Right ventricle myocardium superior (tissue), 1 donor: ENCODE measurements at places on chromosomes 5 and 9. TPM values are rescaled to one million over a fixed set of nuclear protein-coding genes. Genes with fewer than 3 reads are reported as not detected.

ENTREP1 gene
- total RNA-seq = 18.7 TPM

DNA sequence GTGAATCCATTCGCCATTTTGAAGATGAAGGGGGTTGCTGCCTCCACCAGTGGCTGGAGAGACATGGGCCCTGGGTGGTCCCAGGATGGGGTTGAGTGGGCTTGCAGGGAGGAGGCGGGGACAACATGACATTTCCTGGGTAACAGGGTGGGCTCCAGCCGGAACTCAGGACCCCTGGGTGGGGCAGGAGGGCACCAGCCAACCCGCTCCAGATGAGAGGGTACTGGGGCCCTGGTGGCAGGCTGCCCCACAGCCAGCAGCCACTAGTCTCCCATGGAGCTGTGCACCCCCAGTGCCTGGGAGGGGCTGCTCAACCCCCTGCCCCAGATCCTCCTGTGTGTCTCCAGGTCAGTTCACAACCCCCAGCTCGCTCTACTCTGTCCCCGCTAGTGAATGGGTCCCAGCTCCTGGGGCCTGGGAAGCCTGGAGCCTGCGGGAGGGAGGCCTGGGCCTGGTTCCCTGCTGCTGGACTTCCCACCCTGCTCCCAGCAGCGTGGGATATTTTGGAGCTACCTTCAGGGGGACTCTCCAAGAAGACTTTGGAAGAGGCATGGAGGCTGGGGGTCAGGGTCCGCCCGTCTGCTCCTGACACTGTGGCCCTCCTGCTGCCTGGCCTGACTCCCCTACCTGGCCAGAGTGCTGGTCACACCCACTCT is 55.9 kb downstream of the AHRR start:
- DNase-seq = no peak

GRCh38 chr9:129810788-129811187 is 7.8 kb downstream of the TOR1B start:
- no peak for DNase-seq

GFI1B gene
- total RNA-seq = not detected

GRCh38 chr5:148685520-148686134 is 31.3 kb upstream of the HTR4 start:
- DNase-seq = no peak

DOCK8 gene
- total RNA-seq = 3.4 TPM

- DNase-seq = no peak
Observed at GRCh38 chr9:37002413-37003217, 31.5 kb downstream of the PAX5 start.

GRCh38 chr9:68970151-68970550 is 43.8 kb downstream of the PRKACG start:
- DNase-seq = no peak

DNA sequence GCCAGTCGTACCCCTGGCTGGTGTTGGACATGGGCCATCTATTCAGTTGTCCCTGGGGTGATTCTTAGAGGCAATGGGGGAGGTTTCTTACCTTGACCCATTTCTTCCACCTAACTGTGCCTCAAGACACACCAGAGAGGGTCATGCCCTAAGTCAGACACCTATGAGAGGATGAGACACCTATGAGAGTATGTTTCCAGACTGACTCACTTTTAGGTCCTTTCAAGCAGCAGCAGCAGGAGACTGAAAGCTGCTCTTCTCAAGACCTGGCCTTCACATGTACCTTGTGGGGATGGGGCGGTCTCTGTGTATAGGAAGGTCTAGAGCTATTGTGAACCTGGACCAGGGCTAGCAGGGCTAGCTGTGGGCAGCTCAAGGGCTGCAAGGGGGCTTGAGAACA is 130.1 kb downstream of the TENT4A start:
- DNase-seq = no peak

HK3 gene
- total RNA-seq = 7.2 TPM

NRG2 gene
- 2.1 TPM for total RNA-seq

ACSL6 gene
- total RNA-seq = 3.0 TPM
